ENCODE measurements at places on chromosomes 4 and X. TPM values are rescaled to one million over a fixed set of nuclear protein-coding genes. Genes with fewer than 3 reads are reported as not detected.

The FRAS1 gene
- 1.9 TPM for total RNA-seq

The RENBP gene
- 5.6 TPM for total RNA-seq

The RBM46 gene
- total RNA-seq, result not detected

The UGT2B15 gene
- not detected for total RNA-seq

The CTAG1A gene
- not detected for total RNA-seq

The JAKMIP1 gene
- not detected for total RNA-seq

The ETDA gene
- not detected for total RNA-seq

The RIPPLY1 gene
- not detected for total RNA-seq

All from fibroblast of the aortic adventitia (primary cell).